Stimulated activated CD4-positive, alpha-beta T cell treated with anti-CD3 and anti-CD28 coated beads, Interleukin-4, amount 100 ng/mL, for 48 hours (primary cell): ENCODE measurements at places on chromosomes 12 and 14.

- DNase-seq: no peak
Observed at GRCh38 chr14:68246786-68247105, 427.2 kb downstream of the RAD51B start.

GRCh38 chr14:91288876-91289275 is 44.4 kb upstream of the GPR68 start:
- no peak for DNase-seq

GRCh38 chr12:6086316-6086715 is 38.2 kb downstream of the VWF start:
- DNase-seq: no peak

DNA sequence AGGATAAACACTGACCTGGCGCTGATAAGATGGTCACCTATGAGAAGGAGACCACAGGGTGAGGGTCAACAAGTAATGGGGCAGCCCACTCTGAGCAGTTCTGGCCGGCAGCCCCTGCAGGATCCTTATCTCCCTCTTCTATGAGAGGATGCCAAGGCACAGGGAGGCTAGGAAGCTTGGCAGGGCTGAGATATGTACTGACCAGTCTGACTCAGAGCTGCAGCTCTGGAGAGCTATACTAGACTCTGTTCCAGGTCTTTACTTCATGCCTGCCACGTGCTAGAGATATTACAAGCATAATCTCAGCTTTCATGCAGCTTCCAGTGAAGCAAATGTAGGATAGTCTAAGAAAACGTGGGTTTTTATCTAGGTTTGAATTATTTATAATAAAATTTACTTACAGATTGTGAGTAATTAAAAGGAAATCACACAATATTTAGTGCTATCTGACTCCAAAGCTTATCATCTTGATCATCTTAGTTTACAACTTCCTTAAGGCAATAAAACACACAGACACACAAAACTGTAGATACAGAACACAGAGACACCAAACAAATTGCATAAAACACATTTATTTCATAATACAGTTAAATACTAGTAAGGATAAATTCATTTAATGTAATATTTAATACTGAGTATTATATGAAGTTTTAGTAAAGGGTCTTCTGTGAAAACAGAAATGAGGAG is 32.3 kb downstream of the GIT2 start:
- no peak for DNase-seq

DNA sequence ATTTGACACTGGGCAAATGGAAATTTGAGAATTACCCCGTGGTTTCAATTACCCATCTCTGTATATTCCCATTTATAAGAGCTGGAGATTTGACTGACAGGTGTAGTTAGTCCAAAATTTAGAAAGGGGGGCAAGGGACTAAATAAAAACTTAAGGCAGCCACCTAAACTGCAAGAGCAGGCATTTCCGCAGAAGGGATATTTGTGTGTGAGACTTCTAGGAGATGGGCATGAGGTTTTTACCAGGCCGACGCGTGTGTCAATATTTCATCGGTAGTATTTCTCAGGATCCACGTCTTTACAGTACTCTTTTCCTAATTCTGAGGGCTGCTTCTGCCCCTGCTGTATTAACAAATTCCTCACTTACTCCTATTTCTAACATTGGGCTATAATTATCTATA is 1.4 kb downstream of the FAR2 start:
- DNase-seq: no peak

- no peak for DNase-seq
Observed at GRCh38 chr12:124620606-124621295, 53.3 kb upstream of the NCOR2 start.

GRCh38 chr14:33414041-33414440 is 475.4 kb downstream of the NPAS3 start:
- no peak for DNase-seq

DNA sequence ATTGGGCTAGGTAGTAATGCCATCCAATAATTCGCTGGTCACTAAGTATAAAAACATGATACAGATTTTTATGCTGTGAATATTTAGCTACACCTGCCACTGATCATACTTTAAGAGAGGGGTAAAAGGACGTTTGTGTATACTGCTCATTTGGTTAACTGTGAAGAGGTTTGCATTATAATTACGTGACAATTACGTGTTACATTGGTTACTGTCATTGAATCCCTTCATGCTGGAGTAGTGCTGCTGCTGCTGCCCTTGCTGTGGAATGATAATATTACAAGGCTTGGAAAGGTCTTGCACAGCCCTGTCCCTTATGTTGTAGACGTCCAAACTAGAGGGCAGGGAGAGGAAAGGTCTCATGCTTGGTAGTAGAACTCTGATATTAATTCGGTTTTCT is 312.2 kb upstream of the ATP2B1 start:
- DNase-seq: no peak

DNA sequence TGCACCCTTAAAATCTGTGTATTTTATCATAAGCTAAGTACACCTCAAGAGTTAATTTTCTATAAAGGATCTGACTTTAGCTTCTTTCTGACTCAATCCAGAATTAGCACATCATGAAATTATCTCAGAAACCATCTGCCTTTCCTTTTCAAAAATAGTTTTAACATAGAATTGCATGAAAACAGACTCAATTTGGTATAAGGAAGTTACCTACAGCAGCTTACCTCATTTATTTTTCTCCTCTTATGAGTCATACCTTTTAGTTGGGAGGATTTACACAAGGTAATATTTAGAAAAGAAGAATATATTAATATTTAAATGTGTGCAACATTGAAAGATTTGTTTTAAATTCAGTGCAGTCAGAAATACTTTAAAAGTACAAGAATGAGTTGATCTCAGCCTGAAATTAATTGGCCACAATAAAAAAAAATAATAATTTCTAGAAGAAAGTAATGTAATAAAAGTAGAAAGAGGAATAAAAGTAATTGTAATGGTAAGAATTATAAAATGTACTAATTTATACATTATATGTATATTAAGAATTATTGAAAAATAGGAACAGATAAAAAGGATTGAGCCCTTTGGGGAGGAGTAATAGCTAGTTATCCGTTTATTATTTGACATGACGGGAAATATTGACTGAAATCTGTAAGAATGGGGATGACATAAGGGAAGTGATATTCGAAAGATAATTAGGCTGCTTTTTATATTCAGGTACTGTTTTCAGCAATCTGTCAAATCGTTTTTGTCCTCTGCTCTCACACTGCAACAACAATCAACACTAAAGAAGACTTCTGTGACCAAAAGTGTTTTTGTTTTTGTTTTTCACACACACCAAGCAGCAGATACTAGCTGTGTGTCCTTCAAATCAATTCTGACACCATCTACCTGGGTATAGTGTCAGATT is 20.5 kb downstream of the ADAM21 start:
- no peak for DNase-seq

GRCh38 chr12:45560689-45561088 is 168.8 kb upstream of the ARID2 start:
- no peak for DNase-seq

- DNase-seq: no peak
Observed at GRCh38 chr14:54761835-54762234, 140.8 kb downstream of the GCH1 start.

- no peak for DNase-seq
Observed at GRCh38 chr14:30114051-30114450, 186.4 kb upstream of the PRKD1 start.

DNA sequence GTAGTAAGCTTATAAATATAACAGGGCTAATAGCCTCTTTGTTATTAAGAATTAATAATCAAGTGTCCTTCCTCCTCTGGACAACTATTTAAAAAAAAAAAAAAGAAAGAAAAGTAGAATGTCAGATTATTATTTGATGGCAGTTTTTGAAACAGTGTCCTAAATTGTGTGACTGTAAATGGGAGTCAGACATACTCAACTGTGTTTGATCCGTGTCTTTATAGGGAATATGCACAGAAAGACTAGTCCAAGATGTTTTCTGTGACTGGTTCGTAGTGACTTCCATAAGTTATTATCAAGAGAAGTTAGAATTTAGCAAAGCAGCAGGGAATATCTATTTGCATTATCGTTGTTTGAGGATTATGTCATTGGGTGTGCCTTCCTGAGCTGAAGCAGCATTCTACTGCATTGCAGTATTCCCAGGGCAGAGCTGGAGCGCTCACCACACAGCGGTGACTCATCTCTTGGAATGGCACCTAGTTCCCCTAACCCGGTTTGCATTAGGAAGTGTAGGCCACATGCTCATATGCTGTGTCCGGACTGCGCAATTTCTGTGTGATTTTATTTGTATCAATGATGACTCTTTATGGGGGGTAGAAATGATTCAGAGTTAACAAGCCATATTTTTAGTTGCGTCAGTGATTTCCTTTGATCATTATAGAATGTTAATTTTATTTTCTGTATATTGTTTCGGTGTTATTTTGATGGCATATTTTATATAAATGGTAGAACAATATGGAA is 7.9 kb downstream of the DYNC1H1 start:
- DNase-seq: no peak

DNA sequence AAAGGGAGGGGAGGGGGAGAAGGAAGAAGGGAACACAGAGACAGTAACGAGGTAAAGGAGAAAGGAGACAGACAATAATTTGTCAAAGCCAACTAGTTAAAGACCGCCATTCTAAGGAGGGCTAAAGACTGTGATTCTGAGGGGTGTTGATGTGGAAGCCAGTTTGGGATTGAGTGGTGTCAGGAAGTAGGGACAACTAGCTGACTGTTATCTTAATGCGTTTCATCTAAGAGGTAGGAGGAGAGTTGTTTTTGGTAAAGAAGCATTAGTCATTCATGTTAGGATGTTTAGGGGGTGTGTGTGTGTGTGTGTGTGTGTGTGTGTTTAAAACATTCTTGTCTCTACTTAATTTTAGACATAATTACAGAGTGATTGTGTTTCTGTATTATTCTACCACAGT is 95.0 kb downstream of the INSM2 start:
- no peak for DNase-seq

GRCh38 chr12:32183650-32184049 is 77.0 kb downstream of the BICD1 start:
- no peak for DNase-seq

- DNase-seq: no peak
Observed at GRCh38 chr12:89856431-89856830, 147.8 kb upstream of the ATP2B1 start.

DNA sequence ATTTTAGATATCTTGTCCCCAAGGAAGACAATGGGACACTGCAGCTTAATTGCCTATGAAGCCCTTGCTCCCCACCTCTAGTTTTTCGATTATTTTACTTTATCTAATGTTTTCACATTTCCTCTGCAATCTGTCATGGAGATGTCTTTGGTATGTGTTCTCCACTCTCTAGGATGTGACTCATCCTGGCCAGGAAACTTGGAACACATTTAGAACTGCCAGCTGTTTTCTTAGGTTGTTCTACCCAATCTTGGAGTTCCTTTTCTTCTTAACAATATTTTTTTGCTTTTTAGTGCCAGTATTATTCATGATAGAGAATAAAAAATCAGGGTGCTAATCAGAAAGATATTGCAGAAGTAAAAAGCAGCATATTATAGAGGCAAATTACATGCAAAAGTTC is 101.7 kb upstream of the CLEC14A start:
- no peak for DNase-seq

- DNase-seq: no peak
Observed at GRCh38 chr12:30785630-30786029, 30.9 kb upstream of the CAPRIN2 start.

DNA sequence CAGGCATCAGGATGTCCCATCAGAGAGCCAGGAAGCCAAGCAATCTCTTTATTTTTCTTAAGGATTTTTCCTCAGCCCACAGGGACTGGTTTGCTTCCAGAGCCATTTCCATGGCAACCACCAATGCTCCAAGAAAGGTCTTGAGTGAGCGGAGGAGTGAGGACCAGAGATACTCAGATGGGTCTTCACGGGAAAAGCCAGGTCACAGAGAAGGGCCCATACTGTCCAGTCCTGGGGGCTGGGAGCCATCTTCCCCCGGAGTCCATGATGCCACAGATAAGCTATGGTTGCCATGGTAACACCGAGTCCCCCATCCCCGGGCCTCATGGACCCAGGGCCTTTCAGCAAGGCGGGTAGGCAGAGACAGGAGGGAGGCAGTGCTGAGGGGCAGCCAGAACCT is 28.6 kb downstream of the CMKLR1 start:
- no peak for DNase-seq

GRCh38 chr14:21263284-21264024 is 5.8 kb downstream of the HNRNPC start:
- DNase-seq: no peak

GRCh38 chr14:50521912-50522341 is 10.4 kb downstream of the MAP4K5 start:
- DNase-seq: no peak

DNA sequence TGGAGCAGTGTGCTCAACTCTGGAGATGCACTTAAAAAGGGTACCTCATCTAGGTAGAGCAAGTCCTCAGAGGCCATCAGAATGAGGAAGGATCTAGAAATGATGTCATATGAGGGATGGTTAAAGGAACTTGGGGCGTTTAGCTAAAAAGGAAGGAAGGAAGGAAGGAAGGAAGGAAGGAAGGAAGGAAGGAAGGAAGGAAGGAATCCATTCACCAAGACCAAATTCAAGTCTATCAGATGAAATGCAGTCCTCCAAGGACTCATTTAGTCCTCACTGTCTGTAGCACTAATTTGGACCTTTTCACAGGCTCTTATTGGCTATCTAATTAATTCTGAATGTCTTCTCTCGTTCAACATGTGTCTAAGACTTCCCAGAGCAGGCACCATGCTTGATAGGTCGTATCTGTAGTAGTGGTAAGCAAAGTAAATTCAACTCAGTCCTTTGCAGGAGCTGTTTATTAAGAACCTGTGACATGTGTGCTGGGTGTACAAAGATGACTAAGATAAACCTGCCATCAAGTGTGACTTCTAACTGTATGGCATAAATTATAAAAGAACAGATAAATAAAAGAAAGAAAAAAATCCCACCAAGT is 63.5 kb downstream of the LLPH start:
- DNase-seq: no peak

DNA sequence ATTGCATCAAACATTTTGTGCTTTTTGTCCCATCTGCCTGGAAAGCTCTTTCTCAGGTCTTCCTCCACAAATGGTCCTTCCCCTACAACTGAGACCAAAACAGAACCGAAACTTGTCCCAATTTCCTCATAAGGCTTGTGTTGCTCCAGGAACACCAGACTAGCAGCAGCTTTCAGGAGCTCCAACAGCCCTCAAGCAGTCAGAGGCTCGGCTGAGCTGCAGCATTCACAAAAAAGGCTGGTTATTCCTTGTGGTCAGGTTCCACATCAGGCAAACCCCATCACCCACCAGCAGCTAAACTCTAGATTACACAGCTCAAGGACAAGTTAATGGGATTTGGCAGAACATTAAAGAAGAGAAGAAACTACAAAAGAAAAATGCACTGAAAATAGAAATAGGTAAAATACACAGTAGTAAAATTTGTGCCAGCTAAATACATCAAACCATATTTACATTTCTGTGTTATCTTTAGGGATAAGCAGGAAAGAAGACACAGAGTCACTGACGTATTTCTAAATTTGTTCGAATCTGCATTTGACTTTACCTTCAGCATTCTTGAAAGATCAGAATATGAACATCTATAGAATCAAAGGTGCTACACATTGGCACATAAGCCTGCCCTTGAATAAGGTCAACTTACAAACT is 141.2 kb downstream of the STXBP6 start:
- no peak for DNase-seq
